CD4-positive, alpha-beta T cell treated with Interleukin-4 for 1 hour (primary cell): ENCODE measurements at places on chromosomes 16 and 17.
A peak's percentile ranks its signal among the peaks of the same experiment; 100 is the strongest.

DNA sequence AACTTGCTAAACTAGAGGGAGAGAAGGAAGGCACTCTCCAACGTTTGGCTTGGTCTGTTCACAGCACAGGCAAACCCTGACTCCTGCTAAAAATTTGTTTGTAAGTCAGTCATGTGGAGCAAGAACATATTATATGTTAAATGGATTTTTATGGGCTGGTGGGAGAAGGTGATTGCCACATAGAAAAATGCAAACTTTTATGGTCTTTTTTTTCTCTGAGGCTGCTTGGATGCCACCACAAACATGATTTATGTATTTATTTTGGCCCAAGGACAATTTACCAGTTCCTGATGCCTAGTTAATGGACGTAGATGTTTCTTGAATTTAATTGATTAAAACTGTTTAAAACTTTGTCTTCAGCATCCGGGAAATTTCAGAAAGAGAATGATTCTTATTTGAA, 274.2 kb upstream of the MYOCD start:
- no peak for DNase-seq

DNA sequence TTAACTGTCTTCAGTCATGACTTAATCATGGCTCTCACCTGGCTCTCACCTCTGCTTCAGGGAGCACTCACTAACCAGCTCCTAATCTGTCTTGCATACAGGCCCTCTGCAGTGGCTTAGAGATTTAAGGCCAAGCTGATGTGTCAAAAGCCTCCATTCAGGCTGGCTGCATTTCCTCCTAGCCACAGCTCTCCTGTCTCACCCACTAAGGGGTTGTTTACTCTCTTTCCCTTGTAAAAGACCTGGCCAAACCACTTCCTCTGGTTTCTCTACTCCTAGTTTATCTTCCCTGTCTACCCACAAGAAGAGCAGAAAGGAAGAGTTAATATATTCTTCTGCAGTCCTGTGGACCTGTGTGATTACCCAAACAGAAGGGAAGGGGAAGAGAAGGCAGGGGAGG, 9.3 kb upstream of the ASIC2 start:
- DNase-seq, result no peak

DNA sequence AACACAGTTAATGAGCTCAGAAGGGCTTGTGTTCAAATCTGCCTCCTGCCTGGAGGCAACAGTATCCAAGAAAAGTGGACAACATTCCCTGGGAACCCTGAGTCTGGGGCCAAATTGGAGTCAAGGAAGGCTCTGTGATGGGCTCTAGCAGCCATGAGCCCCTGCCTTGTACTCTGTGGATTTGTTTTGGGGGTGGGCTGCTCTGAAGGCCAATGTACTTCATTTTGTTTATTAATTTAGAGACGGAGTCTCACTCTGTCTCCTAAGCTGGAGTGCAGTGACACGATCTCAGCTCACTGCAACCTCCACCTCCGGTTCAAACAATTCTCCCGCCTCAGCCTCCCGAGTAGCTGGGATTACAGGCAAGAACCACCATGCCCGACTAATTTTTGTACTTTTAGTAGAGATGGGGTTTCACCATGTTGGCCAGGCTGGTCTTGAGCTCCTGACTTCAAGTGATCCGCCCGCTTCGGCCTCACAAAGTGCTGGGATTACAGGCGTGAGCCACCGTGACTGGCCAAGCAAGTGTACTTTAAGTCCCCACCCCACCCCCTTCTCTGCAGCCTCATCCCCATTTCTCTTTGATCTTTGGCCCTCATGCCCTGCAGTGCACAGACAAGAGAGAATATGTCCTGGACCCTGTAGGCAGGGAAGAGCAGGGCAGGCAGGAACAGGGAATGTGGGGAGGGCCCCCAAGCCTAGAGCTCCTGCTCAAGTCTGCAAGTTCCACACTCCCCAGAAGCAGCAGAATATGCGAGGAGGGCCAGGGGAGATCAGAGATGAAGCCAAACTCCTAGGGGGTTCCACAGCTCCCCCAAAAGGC, 2.7 kb upstream of the GIP start:
- DNase-seq, result no peak

GRCh38 chr17:48593126-48593829, at the start of gene HOXB5:
TSS of gene HOXB5 (minus strand) at chr17:48593779. CDS start at chr17:48593682, 97 bp downstream.
- no peak for DNase-seq

- DNase-seq, result no peak
These were observed 442 bp downstream of the ABCC3 start for GRCh38 chr17:50634915-50635731.

DNA sequence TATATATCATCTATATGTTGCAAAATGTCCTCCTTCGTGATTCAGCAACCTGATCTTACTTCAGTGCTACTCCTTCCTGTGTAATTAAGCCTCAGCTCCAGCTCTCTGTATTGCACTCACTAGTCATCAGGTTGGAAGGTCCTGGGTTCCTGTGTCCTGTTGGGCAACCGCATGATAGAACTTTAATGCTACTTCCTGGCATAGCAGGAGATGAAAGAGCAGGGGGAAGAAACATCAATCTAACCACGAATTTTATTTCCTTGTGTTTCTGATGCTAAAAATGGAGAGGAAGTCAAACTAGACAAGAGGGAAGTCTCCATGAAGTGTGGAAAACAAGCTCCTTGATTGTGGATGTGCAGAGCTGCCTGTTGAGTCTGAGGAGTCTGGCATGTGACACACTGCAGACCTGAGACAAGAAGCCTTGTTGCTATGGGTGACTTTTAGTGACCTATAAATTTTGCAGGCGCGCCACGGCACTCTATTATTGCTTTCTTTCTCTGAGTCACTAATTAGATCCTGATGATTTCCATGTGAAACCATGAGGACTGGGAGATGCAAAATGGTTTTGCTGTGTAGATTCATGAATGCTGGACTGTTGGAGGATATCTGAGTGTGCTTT, 25.6 kb downstream of the IGSF6 start:
- peak; percentile 44 for DNase-seq

- no peak for DNase-seq
These were observed 229.0 kb downstream of the CPPED1 start for GRCh38 chr16:12574721-12575120.

GRCh38 chr17:1546292-1546922, 16.2 kb downstream of the PITPNA start:
- DNase-seq, result no peak

DNA sequence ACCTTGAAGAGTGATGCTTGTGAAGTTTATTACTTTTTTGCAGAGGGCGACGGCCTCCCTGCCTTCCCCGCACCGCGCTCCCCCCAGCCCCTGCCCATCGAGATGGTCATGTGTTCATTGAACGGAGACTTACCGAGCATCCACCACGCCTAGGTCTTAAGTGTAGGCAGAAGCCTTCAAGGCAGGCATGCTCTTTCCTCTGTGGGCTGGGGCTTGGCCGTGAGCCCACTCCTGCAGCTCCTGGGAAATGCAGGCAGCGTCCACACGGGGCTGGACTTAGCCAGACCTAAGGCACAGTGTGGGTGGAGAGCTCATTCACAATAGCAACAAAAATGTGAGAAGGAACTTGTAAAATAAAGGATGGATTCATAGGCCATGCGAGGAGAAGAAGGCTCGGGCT, 19.2 kb downstream of the RNF213 start:
- DNase-seq, result no peak

DNA sequence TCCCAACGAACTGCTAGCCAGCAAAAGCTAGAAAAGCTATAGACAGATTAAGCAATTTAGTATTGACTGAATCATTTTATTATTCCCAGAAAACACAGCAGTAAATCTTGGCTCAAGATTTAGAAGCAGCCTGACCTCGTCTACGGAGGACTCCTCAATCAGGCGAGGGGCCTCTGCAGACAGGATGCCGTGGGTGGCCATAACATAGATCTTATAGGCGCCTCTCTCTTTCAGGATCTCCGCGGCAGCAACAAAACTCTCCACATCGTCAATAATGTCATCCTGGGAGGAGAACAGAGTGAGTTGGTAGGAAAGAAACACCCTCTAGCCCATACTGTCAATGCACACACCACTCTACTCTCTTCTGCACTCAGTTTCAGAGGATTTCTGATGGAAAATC, 4.7 kb upstream of the QRICH2 start:
- no peak for DNase-seq

DNA sequence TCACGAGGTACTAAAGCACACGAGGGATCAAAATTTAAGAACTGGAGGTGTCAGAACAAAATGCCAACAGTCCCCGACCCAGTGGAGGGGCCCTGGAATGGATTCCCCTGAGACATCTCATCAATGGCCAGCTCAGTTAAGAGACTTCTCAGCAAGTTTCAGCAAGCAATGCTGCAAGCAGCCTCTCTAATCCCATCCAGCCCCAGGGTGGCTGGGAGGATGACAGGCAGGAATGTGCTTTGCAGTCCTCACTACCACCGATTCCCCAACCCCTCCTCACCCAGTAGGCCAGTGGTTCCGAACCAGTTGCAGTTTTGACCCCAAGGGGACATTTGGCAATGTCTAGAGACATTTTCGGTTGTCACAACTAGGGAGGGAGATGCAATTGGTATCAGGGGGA, 8.7 kb downstream of the GPRC5B start:
- DNase-seq, result no peak

DNA sequence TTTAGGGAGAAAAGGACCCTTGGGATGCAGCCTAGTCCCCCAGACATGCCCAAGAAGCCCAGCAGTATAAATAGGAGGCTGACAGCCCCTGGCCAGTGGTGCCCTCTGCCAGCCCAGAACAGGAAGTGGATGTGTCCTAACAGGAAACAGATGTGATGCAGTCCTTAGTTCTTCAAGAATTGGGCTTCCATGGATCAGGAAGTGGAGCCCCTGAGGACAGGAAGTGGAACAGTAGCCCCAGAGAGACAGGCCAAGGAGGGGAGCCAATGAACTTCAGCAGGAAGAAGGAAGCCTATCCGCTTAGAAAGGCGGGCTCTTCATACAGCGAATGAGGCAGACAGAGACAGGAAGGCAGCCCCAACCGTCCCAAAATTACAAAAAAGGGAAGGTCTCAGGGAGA, 7.2 kb downstream of the CTF1 start:
- DNase-seq, result peak; percentile 24

GRCh38 chr17:74961657-74962350, 10.8 kb downstream of the HID1 start:
- DNase-seq, result peak; percentile 83

DNA sequence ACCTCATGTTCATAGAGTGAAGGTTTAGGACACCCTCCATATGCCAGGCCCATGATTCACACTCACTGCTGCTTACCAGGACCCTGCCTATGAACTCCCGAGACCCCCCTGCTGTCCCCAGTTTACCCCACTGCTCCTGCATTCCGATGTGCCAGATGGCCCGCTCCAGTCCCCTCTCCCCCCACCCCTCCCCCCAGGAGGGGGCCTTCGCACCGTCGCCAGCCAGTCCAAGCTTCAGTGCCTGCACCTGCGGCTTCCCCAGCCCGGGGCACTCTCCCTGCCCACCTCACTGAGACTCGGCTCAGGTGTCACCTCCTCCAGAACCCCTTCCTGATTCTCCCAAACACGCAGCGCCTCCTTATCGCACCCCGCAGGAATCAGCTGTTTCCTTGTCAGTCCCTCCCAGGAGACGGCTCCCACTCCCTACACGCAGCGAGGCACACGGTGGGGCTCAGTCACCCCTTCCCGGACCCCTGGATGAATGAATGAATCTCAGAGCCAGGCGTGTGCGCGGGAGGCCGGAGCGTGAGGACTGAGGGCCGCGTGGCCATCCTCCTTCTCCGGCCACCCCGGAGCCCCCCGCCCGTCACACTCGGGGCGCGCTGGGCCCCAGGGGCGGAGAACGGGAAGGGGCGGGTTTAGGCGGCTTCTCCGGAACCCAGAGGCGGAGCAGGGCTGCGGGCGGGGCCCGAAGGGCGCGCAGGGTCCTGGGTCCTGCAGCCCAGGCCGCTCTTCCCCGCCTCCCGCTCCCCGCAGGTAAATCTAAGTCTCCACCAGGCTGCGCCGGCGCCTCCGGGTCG, 1.6 kb downstream of the MYO1C start:
- DNase-seq, result peak; percentile 72

- no peak for DNase-seq
These were observed 50.1 kb upstream of the ATP2A3 start for GRCh38 chr17:4014148-4014927.

- DNase-seq, result no peak
These were observed 23.9 kb upstream of the CNEP1R1 start for GRCh38 chr16:50001144-50001543.

- no peak for DNase-seq
These were observed 2.9 kb downstream of the IL34 start for GRCh38 chr16:70649300-70649699.

- no peak for DNase-seq
These were observed 133.2 kb upstream of the PLCG2 start for GRCh38 chr16:81645925-81646324.

DNA sequence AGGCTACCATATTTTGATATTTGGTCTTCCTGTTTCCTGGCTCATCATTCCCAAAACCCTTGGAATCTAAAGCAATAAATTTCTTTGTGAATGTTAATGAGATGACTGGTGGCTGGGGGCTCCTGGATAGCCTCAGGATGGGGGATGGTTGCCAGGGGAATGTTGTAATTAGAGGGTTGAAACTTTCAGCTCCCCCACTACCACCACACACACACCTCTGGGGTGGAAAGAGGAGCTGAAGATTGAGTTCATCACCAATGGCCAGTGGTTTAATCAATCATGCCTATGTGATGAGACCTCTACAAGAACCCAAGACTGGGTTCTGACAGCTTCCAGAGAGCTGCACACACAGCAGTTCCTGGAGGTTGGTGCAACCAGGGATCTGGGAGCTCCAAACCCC, 59.1 kb downstream of the HS3ST3A1 start:
- no peak for DNase-seq

- DNase-seq, result peak; percentile 39
These were observed 54.5 kb downstream of the TUBD1 start for GRCh38 chr17:59838052-59838916.

GRCh38 chr16:79169239-79169638, 431.3 kb downstream of the MAF start:
- DNase-seq, result peak; percentile 34

GRCh38 chr16:89484041-89484501, 6.3 kb downstream of the ANKRD11 start:
- peak; percentile 79 for DNase-seq

- DNase-seq, result no peak
These were observed 13.4 kb upstream of the ADCY7 start for GRCh38 chr16:50252874-50253513.

DNA sequence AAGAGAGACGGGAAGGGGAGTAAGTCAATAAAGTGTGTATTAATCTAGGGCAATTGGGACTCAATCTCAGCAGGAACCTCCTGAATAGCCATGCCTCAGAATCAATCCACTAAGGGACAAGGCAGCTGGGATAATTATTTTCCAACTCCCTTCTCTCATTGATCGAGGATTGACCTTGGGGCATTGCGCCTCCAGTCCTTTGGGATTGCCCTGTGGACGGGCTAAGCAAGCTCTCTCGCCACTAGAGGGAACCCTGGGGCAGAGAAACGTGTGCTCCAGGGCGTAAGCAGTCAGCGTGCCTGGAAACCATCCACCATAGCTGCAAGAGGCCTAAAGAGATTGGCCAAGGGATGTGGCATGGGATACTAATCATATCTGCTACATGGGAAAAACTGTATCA, 53.9 kb upstream of the ERCC4 start:
- DNase-seq, result peak; percentile 25

GRCh38 chr16:79839466-79840341, 239.2 kb upstream of the MAF start:
- no peak for DNase-seq
